SIG-M5 (cell line): ENCODE measurements at places on chromosomes 3 and 15.

DNA sequence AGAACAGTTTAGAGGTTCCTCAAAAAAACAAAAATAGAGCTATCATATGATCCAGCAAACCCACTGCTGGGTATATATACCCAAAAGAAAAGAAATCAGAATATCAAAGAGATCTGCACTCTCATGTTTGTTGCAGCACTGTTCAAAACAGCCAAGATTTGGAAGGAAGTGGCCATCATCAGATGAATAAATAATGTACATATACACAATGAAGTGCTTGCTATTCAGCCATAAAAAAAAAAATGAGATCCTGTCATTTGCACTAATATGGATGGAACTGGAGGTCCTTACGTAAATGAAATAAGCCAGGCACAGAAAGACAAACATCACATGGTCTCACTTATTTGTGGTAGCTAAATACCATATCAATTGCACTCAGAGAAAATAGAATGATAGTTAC lies 58.4 kb downstream of the SCAPER start:
- no peak for DNase-seq

DNA sequence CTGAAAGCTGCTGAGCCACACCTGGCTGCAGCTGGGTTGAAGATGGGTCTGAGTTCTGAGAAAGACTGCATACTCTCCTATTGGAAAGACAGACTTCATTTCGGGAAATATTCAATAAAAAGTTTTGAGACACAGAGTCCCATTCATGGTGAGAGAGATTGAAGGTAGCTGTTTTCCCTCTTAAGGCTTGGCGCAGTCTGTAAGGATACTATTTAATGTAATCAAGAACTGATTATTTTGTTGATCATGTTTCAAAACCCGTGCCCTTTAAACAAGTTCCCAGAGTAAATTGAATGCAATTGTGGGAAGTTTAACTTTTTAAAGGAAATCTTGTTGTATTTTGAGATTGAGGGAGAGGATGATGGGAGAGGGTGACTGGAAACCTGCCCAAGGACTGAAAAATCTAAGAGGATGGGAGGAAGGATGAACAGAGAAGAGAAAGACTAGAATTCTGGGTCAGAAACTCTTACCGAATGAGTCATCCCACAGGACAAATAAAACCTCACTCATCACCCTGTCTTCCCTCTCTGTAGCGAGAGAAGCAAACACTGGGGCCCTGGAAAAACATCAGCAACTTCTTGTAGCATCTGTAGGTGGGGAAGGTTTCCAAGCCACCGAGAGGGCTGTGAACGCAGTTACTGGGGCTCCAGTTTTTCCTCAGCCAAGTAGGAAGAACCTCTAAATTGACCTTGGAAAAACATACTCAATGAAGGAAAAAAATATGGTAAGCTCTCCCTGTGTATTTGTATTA lies 193.2 kb upstream of the TPRG1 start:
- no peak for DNase-seq

DNA sequence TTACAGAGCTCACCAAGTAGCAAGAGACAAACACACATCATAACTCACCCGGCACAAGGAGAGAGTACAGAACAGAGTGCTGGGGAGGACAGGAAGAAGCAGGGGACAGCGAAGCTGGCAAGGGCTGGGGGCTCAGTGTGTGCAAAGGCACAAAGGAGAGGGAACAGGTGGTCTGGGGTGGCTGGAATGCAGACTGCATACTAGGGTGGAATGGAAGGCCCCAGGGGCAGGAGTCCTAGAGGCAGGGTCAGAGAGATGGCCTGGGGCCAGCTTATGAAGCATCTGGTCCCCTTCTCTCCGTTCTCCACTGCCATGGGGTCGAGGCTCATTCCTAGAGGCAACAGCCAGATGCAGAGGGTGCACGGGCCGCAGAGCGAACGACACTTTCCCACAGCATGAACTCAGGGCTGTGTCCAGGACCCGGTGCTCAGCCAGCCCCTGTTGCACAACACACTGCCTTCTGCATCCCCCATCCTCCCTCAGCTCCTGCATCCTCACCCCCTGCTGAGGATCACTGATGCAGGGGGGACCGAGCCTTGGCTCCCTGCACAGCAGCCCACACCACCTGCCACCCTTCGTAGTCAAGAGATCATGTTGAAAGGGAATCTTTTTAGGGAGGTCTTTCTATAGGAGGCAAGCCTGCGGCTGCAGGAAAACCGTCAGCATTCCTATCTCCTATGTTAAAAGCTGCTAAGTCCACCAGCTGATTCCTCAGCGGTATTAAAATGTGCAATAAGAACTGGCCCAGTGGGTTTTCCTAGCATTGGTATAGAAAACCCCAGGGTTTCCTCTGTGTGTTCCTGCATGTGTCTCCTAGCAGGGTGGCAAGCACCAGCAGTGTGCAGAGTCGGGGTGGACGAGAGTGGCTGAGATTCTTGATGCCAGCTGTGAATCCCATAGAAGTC lies 293.5 kb downstream of the UACA start:
- DNase-seq = no peak

DNA sequence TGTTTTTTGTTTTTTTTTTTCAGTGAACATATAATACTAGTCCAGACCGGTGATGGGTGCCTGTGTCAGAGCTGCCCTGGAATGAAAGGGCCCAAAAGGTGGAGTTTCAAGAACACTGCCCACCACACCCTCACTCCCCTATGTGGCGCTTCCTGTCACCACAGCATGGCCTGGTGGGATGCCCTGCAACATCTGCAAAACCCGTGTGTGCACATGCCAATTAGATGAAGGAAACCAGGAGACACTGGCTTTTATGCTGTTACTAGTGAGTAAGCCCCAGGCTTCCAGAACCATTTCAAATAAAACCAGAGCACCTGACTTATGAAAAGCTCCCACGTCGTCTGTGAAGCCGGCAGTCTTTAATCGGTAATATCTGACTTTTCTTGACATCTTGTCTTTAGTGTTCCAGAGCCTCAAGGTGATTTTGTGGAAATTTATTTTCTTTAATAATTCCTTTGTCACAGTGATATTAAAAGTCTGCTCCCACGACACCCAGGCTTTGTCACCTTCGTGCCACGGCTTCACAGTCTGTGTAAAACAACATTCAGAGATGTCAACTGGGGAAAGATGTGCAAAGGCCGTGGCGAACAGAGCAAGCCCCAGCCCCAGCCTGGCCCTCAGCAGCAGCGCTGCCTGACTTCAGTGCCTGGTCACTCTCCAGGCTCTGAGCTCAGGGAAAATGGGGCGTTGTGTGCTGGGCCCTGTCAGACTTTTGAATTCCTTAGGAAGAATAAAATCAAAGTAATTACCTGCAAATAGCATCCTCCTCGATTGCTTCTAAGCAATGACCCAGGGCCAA lies 6.4 kb downstream of the CFAP92 start:
- DNase-seq = no peak

DNA sequence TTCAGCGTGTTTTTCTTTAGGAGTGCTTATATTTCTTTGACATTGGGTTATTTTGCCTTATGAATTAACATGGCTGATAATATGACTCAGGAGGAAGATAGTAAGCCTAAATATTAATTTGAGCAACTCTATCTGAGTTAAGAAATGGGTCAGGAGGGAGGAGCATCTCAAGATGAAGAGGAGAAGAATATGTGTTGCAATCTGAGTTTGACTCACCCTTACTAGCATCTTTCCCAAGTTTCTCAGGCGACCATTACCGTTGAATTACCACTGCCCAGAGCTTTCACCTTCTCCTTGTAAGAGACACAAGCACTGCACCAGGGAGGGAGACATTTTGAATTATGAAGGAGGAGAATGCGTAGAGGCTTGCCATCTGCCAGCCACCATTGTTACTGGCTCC lies 138.3 kb upstream of the MYRIP start:
- DNase-seq = no peak

DNA sequence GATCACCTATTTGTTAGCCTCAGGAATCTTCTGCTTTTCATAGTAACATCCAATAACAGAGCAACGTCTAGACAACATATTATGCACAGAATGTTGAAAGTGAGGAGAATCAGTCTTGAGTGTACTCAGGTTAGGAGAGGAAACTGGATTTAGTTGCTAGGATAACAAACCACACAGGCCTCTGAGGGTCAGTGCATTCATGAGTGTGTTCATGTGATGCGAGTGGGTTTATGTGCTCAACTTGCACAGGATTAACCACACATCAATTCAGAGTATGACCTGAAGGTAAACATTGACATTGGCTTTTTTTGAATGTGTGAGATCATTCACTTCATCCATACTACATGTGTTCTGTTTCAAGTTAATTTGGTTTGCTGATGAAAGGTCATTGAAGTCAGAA lies 287.6 kb downstream of the DIPK2A start:
- DNase-seq = no peak

DNA sequence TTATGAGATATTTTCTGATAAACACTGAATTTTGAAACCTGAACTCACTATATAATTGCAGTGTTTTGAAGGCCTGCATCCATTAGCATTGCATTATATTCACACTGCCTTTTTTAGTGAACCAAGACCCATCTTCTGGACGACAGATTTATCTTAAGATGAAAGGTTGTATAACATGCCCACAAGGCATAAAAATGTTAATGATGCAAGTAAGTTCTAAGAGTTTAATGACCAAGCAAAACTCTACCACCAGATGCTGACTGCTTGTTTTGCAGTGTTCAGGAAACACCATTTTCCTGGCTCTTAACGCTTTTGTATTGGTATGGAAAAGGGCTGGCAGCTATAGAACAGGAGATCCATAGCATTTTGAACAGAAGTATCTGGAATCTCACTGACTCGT lies 46.1 kb downstream of the USP50 start:
- DNase-seq = no peak

GRCh38 chr3:16618721-16619120 lies 13.5 kb upstream of the DAZL start:
- DNase-seq = no peak

- DNase-seq = no peak
Measured at GRCh38 chr15:100383302-100384107, 41.7 kb upstream of the ADAMTS17 start.

- DNase-seq = no peak
Measured at GRCh38 chr3:127689266-127689860, 16.6 kb downstream of the ABTB1 start.

DNA sequence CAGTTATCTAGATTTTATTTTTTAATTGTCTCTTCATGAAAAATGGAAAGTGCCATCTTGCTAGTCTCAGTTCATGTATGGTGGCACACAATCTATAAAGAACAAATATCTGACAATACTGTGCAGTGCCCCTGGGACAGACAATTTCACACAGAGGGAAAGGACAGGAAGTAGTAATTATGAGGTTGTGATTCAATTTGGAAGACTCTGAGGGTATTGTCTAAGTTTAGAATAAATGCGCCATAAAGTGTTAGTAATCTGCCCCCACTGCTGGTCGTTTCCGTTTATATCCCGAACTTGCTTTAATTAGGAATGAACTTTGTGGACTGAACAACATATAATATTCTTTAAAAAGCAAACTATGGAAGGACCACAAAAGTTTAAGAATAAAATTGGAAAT lies 196.4 kb upstream of the SLC24A5 start:
- DNase-seq = no peak

- no peak for DNase-seq
Measured at GRCh38 chr15:98660055-98660454, 11.7 kb downstream of the IGF1R start.

DNA sequence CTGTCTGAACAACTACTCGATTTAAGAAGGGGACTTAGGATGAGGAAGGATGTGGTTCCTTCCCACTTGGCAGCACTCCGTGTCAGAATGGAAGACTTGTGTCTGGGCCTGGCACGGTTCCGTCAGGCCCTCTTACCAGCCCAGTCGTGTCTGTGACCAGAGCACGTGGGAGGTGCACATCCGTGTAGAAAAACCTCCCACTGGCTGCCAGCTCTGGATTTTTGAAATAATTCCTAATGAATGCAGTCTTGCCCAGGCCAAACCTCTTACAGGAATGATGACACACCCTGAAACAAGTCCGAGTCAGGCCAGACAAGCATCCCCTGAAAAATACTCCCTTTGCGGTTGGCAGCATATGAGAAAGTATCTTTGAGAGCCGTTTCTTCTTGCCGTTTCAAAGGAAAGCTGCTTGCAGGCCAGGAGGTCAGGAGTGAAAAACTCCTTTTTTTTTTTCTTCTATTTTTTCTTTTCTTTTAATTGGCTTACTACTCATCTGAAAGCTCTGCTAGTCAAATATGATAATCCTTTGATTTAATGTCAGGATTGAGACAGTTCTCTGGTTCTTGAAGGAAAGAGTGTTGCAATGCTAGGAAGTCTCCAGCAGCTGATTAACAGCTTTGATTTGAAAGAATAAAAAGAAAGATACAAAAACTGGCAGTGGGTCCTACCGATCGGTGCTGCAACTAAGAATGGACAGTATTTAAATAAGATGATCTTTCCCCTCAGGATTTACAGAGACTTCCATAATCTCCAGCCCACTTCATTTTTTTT lies 19.8 kb downstream of the IL1RAP start:
- no peak for DNase-seq

DNA sequence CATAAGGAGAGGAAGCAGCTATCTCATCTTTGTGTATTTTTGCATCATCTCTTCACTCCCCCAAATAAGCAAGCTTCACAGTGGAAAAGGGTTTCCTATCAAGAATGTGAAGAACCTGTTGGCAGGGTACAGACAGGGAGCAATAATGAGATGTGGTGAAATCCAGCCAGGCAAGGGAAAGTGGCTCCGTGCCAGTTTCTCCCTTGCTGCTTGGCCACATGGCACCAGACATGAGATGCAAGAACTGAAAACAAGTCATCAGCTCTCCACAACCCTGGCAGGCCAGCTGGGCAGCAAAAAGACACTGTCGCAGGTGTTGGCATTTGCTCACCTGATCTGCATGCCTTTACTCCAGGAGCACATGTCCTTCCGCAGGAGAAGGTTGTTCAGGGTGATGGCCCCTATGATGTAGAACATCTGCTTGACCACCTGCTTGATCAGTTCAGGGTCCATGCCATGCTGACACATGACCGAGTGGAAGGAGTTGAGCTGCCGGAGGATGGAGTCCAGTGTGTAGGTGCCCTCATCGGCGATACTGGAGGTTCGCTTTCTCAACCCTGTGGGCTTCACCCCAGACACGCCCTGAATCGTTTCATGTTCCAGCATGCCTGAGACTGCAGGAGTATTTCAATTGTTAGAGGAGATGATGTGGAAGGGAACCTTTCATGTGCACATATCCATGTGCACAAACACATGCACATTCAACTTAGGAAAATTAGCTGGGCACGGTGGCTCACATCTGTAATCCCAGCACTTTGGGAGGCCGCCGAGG lies 23.3 kb upstream of the MYO5C start:
- DNase-seq = no peak

DNA sequence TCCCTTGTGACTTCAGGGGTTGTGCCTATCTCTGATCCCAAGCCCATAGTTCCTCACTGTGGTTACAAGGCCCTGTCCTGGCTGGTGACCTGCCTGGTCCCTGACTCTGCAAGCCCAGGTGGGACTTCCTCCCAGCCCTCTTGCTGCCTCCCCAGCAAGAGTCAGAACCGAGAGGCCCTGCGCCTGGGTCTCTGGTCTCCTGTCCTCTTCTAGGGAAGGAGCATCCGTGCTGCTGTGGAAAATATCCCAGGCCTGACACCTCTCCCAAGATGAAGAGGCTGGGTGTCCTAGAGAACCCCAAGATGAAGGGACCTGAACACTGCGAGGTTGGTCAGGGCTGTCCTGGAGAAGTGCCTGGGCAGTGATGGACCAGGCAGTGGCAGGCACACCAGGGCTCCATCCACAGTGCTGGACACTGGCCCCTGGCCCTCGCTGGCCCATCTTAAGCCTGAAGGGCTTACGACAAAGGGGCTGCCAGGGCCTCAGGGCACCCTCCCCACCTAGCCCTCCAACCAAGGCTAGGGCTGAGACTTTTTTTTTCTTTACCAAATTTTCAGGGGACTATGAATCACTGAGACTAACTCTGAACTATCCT lies 32.7 kb downstream of the PTH1R start:
- DNase-seq = no peak
